ENCODE measurements at places on chromosomes 4 and X.

DNA sequence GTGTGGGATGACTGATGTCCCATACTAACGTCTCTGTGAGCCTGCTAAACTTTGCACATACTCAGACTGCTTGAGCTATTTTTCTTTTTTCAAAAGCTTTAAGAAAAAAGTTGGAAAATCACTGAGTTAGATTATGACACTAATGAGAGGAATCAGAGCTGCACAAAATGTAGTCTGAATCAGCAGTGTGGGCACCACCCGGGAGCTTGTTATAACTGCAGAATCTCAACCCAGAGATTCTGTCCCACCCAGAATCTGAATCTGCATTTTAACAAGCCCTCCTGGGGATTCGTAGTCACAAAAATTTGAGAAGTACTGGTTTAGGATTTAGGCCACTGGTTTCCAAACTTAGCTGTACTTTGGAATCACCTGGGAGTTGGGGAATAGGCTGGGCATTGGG is 102.1 kb upstream of the MID1IP1 start:
- DNase-seq = no peak

GRCh38 chr4:26126994-26127393 is 193.8 kb upstream of the RBPJ start:
- DNase-seq = no peak

- DNase-seq = no peak
These were observed 957 bp downstream of the PPP2R2C start for GRCh38 chr4:6471307-6472007.

DNA sequence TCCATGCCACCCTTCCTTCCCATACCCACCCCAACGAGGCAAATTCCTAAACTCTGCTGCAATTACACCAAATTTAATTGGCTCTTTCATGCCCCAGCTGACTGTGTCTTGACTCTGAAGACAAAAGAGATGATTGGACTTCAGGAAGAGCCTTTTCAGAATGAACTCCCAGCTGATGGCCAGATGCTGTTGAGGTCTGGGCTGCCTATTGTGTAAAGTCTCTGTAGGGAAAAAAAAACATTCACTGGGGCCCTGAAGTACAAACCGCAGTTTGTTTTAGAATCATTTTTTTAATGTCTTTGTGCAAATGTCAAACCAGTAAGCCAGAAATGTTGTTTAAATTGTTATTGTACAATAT is 174.8 kb downstream of the HHIP start:
- DNase-seq = no peak

DNA sequence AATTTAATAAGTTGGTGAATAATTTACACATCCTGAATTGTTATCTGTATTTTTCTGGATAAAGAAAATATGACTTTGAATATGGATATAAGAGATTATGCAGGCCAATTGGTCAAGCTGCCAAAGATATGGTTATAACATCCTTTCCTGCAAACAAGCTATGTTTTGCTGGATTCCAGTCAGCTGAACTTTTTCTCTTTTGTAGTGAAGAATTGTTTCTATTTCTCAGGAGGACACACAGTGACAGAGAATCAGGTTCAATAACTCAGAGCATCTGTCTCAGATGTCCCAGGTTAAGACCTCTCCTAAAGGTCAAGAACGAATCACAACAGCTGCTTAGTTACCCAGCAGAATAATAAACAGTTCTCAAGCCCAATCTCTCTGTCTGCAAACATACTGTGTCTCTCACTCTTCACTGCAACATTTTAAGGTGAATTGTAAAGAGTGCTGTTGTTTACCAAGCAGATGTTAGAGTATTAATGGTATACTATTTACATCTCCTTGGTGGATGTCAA is 189.5 kb upstream of the ANKRD50 start:
- DNase-seq = no peak

DNA sequence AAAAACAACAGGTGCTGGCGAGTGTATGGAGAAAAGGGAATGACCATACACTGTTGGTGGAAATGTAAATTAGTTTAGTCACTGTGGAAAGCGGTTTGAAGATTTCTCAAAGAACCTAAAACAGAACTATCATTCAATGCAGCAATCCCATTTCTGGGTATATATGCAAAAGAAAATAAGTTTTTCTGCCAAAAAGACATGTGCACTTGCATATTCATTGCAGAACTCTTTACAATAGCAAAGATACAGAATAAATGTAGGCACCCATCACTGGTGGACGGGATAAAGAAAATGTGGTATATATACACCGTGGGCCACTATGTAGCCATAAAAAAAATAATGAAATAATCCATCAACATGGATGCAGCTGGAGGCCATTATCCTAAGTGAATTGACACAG is 105.1 kb upstream of the FSTL5 start:
- DNase-seq = no peak

GRCh38 chrX:24647257-24648058 is at the start of gene PCYT1B:
Gene PCYT1B (minus strand): TSS chrX:24647347. CDS start chrX:24647105, 242 bp downstream.
- peak; percentile 9 for DNase-seq

GRCh38 chrX:42050345-42050744 is 127.0 kb upstream of the CASK start:
- DNase-seq = no peak

DNA sequence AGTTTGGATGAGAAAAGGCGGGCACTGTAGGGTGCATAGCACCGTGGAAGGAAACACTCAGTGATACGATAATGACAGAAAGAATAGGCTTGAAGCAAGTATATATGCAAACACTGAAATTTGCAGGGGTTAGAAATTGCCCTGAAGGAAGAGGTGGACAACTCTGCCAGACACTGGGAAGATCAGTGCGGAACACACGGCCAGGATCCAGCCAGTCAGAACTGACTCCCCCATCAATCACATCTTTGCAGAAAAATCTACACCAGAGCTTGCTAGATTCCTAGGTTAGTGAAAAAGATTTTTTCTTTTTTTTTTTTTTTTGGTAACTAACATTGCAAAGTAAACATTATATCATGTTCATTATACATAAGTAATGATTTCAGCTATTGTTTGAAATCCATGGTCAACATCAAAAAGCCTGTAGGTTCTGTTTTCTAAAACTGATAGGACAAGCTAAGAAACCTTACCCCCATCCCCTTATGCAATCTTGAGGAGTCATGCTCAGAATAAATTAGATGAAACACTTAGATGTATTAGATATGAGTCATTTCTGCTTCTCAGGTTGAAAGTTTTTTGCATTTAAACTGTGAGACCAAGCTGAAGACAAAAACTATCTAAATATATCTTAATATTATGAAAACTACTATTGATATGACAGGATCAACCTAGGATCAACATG is 38.9 kb downstream of the TRIML1 start:
- no peak for DNase-seq

- DNase-seq = no peak
These were observed at the start of gene ELOVL6 for GRCh38 chr4:110198435-110199416. Gene ELOVL6 (minus strand): TSS chr4:110198615. CDS start chr4:110198335, 280 bp downstream.

- no peak for DNase-seq
These were observed 11.5 kb upstream of the TLR1 start for GRCh38 chr4:38815885-38816782.

DNA sequence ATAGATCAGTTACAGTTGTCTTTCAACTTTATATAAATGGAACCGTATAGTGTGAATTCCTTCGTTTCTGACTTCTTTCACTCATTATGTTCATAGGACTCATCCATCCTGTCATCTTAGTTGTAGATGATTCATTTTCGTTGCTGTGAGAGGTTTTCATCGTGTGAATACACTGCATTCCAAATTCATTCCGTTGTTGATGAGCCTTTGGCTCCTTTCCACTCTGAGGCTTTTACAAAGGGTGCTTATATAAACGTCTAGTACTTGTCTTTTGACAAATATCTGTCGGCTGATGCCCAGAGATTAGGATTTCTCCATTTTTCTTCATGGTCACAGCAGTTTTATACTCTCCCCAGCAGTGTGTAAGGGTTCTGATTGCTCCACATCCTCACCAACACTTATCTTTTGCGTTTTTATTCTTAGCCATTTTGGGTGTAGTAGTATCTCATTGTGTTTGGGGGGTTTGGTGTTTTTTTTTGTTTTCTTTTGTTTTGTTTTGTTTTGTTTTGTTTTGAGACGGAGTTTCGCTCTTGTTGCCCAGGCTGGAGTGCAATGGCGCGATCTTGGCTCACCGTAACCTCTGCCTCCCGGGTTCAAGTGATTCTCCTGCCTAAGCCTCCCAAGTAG is 48.6 kb downstream of the LRP2BP start:
- no peak for DNase-seq

- no peak for DNase-seq
These were observed 847.8 kb downstream of the RAPGEF2 start for GRCh38 chr4:159950707-159951106.

GRCh38 chr4:6281436-6282313 is 12.0 kb downstream of the WFS1 start:
- DNase-seq = no peak

DNA sequence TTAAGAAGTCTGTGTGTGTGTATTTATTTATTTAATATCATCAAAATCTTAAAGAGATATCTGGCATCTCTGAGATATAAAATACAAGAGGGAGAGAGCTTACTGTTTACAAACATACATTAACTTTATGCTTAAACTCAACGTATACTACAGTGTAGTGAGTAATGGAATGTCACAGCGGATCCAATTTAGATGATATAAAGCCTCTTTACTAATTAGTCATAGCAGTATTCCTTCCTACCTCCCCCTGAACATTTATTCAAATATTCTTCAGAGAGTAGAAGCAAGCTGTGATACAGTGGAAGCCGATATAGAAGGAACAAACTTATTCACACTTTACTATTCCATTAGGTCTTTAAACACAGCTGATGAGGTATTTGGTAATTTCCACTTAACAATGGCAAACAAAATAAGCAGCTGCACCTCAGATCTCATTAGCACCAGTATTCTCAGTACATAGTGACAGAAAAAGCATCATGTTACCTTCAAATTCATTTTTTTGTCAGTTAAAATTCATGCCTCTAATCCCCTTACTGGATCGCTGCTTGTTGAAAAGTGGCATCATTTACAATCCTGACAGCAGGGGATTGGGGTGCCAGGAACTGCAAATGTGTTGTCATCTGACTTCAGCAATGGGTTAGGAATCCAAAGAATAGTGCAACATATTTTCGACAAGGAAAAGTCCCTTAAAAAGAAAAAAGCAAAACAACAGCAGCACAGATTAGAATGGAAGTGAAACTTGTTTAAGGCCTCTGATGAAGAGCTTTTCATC is 658.7 kb upstream of the EPHA5 start:
- no peak for DNase-seq

DNA sequence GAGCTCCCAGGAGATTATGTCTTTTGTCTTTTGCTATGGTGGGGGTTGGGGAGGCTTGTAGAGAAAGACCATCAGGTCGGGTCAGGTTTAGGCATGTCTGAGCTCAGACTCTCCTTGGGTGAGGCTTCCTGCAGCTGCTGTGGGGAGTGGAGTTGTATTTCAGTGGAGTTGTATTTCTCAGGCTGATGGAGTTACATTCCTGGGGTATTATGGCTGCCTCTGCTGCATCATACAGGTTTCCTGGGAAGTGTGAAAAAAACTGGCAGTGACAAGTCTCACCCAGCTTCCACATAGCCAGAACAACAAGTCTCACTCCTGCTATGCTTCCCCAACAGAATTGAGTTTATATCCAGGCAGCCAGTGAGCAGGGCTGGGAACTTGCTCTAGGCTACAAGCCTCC is 119.3 kb downstream of the VSIG4 start:
- no peak for DNase-seq

DNA sequence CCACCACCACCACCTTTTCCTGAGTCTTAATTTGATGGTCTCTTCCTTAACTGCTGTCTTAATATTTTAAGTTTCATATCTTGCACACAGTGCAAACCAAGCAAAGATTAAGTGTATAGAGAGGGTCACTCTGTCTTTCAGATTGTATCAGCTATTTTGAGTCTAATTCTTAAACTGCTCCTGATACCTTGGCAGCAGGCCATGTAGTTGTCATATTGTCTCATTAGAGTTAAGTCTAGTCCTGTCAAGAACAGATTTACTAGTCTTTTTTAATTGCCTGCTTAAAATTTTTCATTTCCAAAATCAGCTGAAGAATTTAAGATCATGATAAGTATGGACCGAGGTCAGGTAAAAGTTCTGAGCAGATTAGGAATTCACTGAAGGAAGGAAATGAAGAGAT is 51.5 kb downstream of the FHIP1A start:
- no peak for DNase-seq

DNA sequence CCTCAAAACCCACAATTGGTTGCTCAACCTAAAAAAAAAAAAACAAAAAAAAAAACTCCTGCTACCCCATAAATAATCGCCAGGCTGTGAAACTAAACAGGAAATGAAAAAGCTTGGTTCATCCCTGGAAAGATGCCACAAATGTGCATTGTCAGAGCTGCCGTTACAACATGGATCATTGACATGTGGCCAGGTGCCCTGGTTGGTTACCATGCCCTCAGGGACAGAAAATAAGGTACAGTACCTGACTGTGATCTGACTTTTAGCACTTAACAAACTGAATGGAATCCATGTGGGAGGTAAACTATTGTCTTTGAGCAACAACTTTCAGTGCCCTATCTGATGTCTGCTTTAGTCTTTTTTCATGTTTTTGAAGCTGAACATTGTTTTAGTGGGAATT is 118.0 kb upstream of the RPL34 start:
- DNase-seq = no peak

DNA sequence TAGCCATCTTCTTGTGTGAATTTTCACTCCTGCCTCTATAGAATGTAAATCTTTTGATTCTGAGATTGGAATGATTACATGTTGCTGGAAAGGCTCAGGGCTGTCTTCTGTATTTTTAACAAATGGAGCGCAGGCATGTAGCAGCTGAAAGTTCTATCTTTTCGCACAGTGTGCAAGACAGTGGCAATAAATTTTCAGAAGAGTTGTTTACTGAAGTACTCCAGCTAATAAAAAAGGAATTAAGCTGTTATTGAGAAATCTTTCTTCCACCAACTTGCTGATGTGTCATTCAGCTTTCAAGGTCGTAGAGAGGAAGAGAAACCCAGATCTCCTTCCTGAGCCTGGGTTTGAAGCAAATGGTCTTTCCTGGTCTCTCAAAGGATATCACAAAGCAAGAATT is 122.0 kb upstream of the PUDP start:
- no peak for DNase-seq

DNA sequence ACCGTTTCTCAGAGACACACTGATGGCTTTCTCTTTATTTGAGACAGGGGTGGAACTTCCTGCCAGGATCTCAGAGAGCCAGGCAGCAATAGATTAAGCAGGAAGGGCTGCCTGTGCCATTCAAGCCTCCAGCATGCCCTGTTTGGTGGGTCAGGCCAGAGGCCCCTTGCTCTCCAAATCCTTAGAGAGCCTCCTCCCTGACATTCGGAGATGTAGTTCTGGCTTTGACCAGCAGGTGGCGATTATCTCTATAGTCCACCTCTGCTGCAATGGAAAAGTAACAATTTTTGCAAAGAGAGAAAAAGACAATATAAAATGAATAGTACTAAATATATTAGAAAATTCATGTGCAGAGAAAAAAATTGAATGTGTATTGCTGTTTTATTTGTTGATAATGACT is 93.9 kb downstream of the NXF2B start:
- DNase-seq = peak; percentile 10

GRCh38 chr4:89284828-89285227 is 22.8 kb downstream of the GPRIN3 start:
- no peak for DNase-seq

- no peak for DNase-seq
These were observed 5.8 kb upstream of the TET2 start for GRCh38 chr4:105140684-105141490.

GRCh38 chrX:85303544-85303943 is 59.8 kb downstream of the ZNF711 start:
- no peak for DNase-seq

Data from thoracic aorta (tissue), 2 donors.